NB4 (cell line): ENCODE measurements at places on chromosomes 11 and 22.

GRCh38 chr11:1924646-1925372 lies 5.3 kb downstream of the TNNT3 start:
- DNase-seq, result no peak

- DNase-seq, result no peak
These were observed 191.4 kb downstream of the TENM4 start for GRCh38 chr11:79249295-79249993.

GRCh38 chr22:31148953-31149627 lies 8.8 kb upstream of the PLA2G3 start:
- DNase-seq, result peak; percentile 73

GRCh38 chr22:49449811-49450446 lies 377.7 kb downstream of the BRD1 start:
- DNase-seq, result no peak

- DNase-seq, result no peak
These were observed 4.9 kb downstream of the GP1BB start for GRCh38 chr22:19728271-19728670.
